Stomach (tissue), 19 donors: ENCODE measurements at places on chromosomes 12 and 14. TPM values are rescaled to one million over a fixed set of nuclear protein-coding genes. Genes with fewer than 3 reads are reported as not detected.

MARK3 gene
- 104 TPM for total RNA-seq

GRCh38 chr14:50410071-50410470, 13.4 kb upstream of the CDKL1 start:
- H3K36me3 ChIP-seq, result no peaks in the 10 kb centered on the region
- no peak for DNase-seq
- no peaks in the 10 kb centered on the region for H3K27me3 ChIP-seq
- H3K27ac ChIP-seq, result no peak overlapping the region
- no peak overlapping the region for H3K4me3 ChIP-seq
- H3K4me1 ChIP-seq, result no peaks in the 10 kb centered on the region

DNA sequence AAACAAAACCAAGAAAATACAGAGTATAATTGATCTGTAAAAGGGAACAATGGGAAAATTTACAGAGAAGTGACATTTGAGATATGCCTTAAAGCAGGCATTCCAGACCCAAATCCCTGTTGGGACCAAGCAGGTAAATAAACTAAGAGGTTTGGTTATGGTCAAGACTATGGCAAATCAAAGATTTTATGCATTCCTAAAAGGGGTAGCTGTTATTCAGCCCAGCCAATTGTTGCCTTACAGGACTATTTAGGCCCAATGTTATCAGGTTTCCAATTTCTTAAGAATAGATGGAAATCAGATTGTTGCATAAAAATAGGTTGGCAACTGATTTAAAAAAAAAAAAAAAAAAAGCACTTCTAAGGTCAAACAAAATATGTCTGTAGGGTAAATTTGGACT, 5.3 kb downstream of the DNAI7 start:
- no peaks in the 10 kb centered on the region for H3K36me3 ChIP-seq
- DNase-seq, result no peak
- no peak overlapping the region for H3K27ac ChIP-seq
- no peak overlapping the region for H3K4me3 ChIP-seq

DNA sequence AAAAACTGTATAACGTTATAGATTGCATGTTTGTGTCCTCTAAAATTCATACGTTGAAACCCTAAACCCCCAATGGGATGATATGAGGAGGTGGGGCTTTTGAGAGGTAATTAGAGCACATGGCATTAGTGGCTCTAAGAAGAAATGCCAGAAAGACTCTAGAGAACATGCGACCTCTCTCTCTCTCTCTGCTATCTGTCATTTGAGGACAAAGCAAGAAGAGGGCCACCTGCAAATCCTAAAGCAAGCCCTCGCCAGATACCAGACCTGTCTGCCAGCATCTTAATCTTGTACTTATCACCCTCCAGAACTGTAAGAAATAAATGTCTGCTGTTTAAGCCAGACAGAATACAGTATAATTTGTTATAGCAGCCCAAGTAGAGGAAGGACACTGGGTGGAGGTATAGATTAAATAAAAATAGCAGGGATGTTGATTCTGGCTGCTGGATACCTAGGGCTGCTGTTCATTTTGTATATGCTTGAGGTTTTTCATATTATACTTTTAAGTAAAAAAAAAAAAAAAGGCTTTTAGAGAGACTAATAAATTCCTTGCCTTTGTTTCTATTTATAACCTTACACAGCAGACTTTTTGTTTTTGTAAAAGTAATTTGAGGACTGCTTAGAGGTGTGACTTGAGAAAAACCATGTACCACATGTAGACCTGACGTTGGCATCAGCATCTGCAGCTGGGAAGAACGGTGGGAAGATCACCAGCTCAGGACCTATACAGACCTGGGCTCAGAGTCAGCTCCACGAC, 26.9 kb downstream of the MOK start:
- H3K36me3 ChIP-seq, result peaks cover 37% of the 10 kb centered on the region
- DNase-seq, result no peak
- no peaks in the 10 kb centered on the region for H3K27me3 ChIP-seq
- no peak overlapping the region for H3K27ac ChIP-seq
- H3K4me3 ChIP-seq, result no peak overlapping the region

DNA sequence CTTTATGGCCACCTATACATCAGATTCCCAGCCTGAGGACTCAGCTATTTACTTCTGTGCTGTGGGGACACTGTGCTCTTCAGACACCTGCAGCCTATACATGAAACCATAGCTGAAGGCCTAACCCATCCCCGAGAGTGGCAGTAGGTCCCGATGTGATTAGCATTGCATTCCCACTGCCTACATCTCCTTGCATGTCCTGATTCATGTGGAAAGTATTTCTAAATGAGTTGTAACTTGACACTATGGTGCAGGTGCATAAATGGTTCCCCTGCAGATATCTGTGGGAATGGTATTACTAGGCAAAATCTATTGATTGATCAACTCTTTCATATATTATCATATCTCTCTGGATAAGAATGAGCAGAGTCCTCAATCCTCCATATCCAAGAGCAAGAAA, 433.5 kb downstream of the DAD1 start:
- H3K36me3 ChIP-seq, result no peaks in the 10 kb centered on the region
- DNase-seq, result no peak
- H3K4me3 ChIP-seq, result no peak overlapping the region
- H3K27ac ChIP-seq, result no peak overlapping the region
- H3K27me3 ChIP-seq, result no peaks in the 10 kb centered on the region
- no peaks in the 10 kb centered on the region for H3K4me1 ChIP-seq

DNA sequence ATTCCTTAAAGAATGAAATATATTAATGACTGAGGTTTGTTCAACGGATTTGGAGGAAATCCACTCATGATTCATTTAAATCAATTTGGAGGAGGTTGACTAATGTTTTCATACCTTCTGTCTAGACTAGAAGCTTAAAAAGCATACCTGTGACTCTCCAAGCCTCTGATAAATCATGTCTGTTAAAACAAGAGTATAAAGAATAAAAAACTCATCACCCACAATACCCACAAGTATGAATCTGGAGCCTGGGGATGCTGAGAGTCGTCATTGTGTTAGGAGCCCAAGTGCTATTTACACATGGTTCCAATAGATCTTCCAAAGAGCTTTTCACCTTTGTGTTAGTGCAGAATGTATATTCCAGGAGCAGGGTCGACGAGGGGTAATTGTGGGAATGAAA, 86.8 kb upstream of the ADAMTS20 start:
- H3K27ac ChIP-seq, result no peak overlapping the region
- H3K36me3 ChIP-seq, result no peaks in the 10 kb centered on the region
- no peaks in the 10 kb centered on the region for H3K4me1 ChIP-seq
- H3K27me3 ChIP-seq, result no peaks in the 10 kb centered on the region
- DNase-seq, result no peak
- H3K4me3 ChIP-seq, result no peak overlapping the region

DNA sequence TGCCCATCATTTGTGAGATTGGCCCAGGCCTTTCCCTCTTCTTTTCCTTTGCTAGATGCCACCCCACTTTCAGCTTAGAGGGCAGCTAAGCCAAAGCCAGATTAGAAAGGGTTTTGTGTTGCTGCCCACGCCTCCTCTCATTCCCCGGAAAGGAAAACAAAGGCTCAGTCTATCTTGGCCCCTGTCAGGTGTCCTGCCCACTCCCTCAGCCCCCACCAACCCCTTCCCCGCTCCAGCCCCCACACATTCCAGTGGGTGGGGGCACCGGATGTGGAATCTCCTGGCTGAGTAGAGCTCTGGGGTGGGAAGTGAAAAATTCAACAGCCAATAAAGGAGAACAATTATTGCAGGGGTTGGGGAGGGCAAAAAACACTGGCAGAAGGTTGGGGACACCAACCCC, 2.2 kb downstream of the BLOC1S1 start:
- no peak overlapping the region for H3K4me3 ChIP-seq
- DNase-seq, result no peak
- peaks cover 80% of the 10 kb centered on the region for H3K4me1 ChIP-seq
- peak overlapping the region; percentile 100 for H3K27ac ChIP-seq
- H3K27me3 ChIP-seq, result no peaks in the 10 kb centered on the region
- no peaks in the 10 kb centered on the region for H3K36me3 ChIP-seq

GRCh38 chr14:106683631-106684030, 1157.2 kb downstream of the TMEM121 start:
- no peaks in the 10 kb centered on the region for H3K36me3 ChIP-seq
- no peak for DNase-seq
- H3K27ac ChIP-seq, result no peak overlapping the region
- no peaks in the 10 kb centered on the region for H3K27me3 ChIP-seq
- H3K4me1 ChIP-seq, result no peaks in the 10 kb centered on the region

GRCh38 chr12:67452119-67452805, 183.1 kb downstream of the CAND1 start:
- no peaks in the 10 kb centered on the region for H3K36me3 ChIP-seq
- DNase-seq, result no peak
- H3K4me3 ChIP-seq, result no peak overlapping the region
- H3K4me1 ChIP-seq, result peaks cover 11% of the 10 kb centered on the region

DNA sequence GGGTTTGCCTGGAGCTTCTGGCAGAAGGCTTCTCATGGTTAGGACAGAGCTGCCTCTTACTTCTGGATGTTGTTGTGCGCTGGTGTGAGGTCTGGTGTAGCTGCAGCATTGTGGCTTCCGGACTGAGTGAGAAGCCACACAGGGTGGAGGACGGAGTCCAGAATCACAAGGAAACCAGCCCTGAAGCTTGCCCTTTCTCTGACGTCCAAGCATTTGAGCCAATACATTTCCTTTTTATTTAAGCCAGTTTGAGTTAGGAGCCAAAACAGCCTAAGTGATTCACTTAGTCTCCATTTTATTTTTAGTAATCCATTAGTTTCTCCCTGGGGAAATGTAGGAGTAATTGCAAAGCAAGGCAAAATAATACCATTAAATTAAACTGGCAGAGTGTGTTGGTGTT, 402.4 kb upstream of the RGS6 start:
- H3K4me1 ChIP-seq, result no peaks in the 10 kb centered on the region
- no peak overlapping the region for H3K4me3 ChIP-seq
- peak overlapping the region; percentile 16 for H3K27ac ChIP-seq
- H3K36me3 ChIP-seq, result peaks cover 6% of the 10 kb centered on the region
- H3K27me3 ChIP-seq, result no peaks in the 10 kb centered on the region

DNA sequence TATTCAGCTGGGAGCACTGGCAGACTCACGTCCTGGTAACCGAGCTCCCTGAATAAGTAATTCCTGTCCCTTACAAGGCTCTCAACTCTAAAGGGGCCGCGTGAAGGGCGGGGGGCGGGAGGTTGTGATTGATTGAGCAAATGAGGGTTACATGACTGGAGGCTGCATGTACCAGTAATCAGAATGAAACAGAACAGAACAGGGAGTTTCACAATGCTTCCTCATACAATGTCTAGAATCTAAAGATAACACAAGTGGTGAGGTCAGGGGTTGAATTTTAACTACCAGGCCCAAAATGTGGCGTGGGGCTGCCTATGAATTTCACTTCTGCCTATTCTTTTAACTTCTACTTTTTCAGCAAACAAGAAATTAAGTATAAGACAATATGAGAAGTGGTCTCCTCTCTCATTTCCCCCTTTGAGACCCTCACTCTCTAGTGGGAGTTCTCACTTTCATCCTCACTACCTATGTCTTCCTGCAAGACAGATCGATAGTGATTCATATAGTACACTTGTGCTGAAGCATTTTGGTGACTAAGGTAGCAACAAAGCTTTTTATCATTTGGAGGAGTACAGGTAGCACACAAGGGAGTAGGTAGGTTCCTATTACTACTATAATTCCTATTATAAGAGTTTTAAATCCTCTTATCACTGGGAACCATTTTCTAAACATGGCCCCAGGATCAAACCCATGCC, 239.8 kb downstream of the KTN1 start:
- H3K27ac ChIP-seq, result peak overlapping the region; percentile 16
- H3K4me1 ChIP-seq, result no peaks in the 10 kb centered on the region
- no peak for DNase-seq
- no peak overlapping the region for H3K4me3 ChIP-seq
